ENCODE measurements at places on chromosomes 6 and 20.

DNA sequence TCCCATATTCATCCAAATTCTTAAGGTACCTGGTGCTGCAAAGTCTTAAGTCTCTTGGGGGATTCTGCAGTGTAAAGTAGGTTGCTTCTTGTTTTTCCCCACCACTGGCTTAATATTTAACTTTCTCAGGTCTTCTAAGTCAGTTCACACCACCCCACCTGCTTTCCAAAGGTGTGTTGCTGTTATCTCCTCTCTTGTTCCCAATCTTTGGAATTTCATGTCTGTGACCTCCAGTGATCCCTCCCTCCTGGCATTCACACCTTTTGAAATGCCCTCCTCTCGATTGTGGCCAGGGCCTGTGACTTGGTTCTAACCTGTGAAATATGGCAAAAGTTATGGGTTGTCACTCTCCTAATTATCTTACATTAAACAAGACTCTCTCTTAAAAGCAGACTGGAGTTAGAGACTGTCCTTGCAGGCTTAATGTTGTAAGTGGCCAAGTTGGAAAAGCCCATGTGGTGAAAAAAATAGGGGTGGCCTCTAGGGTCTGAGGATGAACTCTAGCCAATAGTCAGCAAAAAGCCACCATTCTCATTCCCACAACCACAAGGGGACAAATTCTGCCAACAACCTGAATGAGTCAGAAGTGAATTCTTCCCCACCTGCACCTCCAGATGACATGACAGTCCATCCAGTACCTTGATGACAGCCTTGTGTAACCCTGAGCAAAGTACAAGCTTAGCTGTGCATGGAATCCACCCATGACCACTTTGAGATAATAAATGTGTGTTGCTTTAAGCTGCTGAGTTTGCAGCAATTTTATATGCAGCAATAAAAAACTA, 45.1 kb downstream of the ADGRF1 start:
- no peak for DNase-seq

GRCh38 chr6:170280689-170281045, 10.2 kb downstream of the DLL1 start:
- DNase-seq = no peak

GRCh38 chr6:11330413-11330760, 97.9 kb upstream of the NEDD9 start:
- DNase-seq = no peak

- DNase-seq = no peak
Measured at GRCh38 chr6:107534571-107535141, 44.7 kb downstream of the SOBP start.

DNA sequence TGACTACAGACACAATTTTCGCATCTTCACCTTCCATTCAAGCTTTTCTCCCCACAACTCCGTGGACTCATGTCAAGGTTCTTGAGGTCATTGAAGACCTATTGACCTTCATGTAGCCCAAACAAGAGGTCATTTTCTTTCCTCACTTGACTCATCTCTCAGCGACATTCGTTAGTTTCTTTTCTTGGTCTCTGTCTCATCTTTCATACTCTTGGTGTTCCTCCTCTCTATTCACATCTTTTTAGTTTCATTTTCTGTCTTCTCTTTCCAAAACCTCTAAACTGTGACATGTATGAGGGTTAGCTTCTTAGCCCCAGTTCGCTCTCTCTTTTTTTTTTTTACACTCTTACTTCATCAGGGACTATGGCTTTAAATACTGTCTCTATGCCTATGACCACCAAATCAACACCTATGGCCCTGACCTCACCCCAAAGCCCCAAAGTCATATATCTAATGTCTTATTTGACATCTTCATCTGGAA, 128.6 kb upstream of the BACH2 start:
- no peak for DNase-seq

Measured in HTR-8/SVneo (cell line).